T-helper 1 cell (primary cell): ENCODE measurements at places on chromosomes 7 and 10.

GRCh38 chr7:50283731-50284130 lies 20.8 kb upstream of the IKZF1 start:
- no peak for DNase-seq

GRCh38 chr7:96789914-96790313 lies 80.3 kb upstream of the SEM1 start:
- no peak for DNase-seq

DNA sequence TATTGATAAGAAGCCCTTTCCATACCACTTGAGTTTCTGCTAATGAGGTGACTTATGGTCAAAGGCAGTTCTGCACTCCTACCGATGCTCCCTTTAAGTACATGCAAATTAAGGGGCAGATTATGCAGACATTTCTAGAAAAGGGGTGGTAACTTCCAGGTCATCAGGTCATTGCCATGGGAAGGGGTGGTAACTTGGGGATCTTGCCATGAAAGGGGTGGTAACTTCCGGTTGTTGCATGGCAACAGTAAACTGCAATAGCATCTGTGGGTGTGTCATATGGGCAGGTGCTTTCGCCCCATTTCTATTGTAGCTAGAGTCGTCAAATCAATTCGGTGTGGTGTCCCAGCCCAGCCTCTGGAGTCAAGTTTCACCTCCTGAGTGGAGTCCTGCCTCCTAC lies 150.9 kb downstream of the UBE2H start:
- no peak for DNase-seq

DNA sequence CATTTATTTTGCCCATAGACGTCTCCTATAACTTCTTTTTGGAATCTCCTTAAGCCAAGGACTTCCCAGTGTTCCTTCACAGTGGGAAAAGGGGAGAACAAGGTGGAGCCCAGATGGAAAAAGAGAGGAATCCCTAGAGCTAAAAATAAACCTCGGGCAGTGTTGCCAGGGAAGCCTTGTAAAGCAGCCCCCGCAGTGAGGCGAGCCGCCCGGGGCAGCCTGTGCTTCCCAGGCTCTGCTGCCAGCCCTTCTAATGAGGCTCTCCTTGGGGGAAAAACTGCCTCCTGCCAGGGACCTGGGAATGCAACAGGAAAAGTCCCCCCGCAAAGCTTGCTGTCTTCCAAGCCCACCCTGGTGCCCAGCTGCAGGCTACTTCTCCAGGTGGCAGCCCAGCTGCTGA lies 71.7 kb downstream of the SH3PXD2A start:
- DNase-seq: no peak

GRCh38 chr10:30038781-30039536 lies 20.4 kb downstream of the JCAD start:
- no peak for DNase-seq

DNA sequence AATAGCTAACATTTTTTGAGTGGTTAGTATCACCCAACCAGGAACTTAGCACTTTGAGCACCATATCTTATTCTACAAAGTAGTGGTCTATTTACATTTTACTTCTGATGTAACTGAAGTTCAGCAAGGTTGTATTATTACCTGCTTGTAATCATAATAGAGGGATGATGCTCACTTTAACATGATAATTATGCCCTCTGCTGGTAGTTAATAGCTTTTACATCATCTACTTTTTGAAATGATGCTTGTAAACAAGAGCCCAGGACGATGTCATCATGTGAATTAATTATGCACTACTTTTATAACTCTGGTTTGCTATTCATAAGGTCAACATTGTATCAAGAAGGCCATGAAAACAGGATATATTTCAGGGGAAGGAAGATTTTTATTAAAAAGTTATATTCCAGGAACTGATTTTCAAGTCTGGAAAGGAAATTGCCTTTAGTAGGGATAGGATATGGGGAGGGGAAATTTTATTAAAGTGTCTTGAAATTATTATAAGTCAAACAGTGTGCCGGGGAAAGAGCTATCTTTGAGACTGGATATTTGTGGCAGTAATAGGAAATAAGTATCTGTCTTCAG lies 80.3 kb upstream of the SCIN start:
- DNase-seq: peak; percentile 4

- DNase-seq: no peak
Measured at GRCh38 chr10:43846187-43846680, 197.6 kb upstream of the ZNF32 start.

DNA sequence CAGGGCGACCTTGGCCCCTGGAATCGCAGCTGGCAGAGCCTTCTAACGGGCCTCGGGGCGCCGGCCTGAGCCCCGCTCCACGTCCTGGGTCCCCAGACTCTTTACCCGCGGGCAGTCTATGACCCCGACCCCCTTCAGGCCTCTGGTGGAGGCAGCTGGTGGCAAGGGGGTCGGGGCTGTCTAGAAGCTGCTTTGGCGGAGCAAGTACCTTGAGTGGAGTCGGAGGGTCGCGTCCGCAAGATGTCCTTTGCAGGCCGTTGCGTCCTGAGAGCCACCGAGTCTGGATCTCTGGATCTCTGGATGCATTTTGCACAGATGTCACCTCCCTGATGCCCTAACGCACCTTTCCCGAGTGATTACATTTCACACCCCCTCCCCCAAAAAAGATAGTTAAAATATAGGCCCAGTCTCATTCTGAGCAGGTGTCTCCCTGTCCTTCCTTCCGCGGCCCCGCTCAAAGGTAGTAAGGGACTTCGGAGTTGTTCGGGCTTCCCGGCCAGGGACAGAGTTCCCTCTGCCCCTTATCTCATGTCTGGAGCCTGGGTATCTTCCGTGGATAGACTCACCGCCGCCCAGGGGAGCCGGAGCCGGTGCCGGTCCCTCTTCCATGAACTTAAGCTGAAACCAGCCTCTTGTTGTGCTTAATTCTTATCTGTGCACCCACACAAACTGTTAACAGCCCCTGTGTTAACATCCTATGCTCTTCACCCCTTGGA lies 457 bp downstream of the ACADSB start:
- DNase-seq: no peak

GRCh38 chr10:49738616-49739360 lies 23.3 kb downstream of the OGDHL start:
- no peak for DNase-seq
